ENCODE measurements at places on chromosomes 5 and 9.
A peak's percentile ranks its signal among the peaks of the same experiment; 100 is the strongest.

DNA sequence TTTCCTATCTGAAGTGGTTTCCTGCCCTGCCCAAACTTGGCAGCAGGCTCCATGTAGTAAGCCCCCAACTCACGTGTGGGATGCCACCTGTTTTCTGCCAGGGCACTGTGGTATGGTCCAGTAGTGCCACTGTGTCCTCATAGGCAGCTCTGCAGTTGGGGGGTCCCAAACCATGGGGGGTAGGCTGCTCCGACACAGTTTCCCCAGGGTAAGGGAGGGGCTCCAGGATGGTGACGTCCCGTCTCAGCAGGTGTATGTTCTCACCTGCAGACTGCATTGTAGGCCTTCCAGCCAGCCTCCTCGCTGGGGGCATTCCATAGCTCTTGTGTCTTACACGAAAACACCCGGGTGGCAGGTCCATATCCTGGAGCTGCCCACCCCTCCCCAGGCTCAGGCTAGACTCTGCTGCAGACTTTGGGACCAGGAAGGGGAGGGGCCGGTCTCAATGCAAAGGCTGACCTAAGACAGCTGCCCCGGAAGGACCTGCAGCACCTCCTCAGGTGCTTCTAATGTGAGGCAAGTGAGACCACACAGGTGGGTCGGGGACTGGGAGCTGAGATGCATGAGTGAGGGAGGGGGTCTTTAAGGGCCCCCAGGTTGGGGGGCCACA is 330.5 kb upstream of the IRX4 start:
- DNase-seq, result no peak

DNA sequence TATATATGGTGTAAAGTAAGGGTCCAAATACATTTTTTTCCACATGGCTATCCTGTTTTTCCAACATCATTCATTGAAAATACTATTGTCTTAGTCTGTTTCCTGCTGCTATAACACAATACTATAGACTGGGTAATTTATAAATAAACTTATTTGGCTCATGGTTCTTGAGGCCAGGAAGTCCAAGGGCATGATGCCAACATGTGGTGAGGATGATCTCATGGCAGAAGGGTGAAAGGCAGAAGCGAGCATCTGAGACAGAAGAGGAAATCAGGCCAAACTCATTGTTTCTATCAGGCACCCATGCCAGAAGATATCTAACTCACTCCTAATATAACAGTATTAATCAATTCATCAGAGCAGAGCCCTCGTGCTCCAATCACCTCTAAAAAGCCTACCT is 42.6 kb downstream of the ANKRD55 start:
- peak; percentile 7 for DNase-seq

DNA sequence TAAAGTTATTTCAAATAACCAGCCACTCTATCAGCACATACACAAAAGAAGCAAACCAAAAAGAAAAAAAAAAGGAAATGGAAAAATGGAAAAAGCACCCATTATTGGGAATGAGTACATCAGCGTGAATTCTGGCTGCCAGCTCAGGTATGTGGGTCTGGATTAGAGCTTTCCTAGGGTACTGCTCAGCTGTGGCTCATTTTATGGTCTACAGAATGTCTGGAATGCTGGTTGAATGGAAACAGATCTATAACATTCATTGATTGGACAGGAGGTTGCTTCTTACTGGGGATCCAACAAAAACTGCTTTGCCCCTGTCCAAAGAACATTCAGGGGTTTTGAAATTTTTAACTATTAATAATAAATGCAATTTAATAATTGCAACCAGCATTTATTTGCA is 3.9 kb upstream of the CAST start:
- no peak for DNase-seq

GRCh38 chr9:89508951-89509615 is 11.2 kb upstream of the SEMA4D start:
- DNase-seq, result no peak

DNA sequence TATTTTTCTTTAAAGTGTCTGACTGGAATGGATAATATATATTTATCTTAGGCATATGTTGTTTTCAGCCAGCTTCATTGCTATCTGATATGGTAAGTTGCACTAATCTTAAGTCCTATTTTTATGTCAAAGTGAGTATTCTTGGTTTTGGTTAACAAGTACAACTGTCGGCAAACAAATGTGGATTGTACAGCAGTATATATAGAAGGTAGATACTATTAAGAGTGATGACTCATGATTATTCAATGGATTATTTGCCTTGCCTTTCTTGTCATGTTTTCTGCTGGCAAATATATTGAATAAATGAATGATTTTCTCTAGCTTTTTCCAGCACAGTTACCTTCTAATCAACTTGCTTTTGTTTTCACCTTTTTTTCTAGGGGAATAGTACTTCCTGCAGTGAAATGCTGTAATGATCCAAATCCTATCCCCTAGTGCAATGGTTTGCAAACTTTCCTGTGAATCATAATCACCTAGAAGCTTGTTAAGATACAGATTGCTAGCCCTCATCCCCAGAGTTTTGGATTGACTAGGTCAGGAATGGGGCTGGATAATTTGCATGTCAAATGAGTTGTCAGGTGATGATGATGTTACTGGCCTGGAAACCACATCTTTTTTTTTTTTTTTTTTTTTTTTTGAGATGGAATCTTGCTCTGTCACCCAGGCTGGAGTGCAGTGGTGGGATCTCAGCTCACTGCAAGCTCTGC is 60.8 kb upstream of the ARRDC3 start:
- no peak for DNase-seq

DNA sequence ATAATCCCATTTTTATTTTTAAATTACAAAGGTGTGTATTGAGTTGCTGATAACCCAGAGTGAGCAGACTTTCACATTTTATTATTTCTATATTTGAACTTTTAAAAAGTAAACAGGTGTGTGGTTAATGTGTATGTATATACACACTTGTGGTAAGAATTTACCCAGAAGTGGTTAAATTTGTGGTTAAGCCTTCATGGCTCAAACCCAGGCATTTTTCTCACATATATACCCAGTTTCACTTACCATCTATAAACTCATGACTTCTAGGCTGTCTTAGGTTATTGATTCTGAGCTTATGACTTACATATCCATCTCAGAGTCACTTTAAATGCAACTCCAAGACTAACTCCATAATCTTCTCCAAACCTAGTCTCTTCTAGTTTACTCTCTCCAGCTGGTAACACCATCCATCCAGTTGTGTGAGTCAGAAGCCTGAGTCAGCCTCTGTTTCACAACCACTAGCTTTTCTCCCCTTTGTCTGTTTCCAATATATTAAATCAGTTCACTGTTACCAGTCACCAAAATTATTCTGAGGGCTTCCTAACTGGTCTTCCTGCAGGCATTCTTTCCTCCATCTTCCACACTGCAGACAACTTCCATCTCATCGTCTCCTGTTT is 20.2 kb downstream of the ZBED3 start:
- DNase-seq, result no peak

DNA sequence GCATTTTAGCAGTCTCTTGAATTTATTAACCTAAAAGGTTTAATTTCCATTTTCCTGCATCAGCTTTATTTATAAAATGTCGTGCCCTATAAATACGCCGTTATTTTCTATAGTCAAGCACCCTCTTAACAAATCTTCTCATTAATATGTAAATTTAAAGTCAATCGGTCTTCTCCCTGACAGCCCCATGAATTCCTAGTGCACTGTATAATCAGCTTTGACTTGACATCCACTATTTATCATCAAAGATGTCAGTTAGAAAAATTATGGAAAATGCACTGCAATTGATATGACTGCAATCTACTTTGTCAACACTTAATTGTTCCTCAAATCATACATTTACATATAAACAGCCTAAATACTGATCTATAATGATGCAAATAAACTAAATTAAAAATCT is 83.4 kb downstream of the AP3B1 start:
- DNase-seq, result no peak

DNA sequence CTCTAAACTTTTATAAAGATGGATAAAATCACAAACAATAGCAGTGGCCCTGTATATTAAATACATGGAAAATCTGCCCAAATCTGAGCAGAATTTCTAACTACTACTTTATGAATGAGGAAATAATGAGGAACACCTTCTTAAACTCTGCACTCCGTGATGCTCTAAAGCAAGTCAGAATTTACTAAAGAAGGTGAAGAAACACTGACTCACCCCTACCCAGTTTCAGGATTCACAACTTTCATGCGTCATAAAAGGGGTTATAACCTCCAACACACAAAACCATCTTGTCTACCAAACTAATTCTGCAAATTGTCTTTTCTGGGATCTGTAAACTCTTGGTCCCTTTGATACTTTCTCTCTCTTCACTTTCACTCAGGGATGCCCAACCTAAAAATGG is 561.1 kb upstream of the ACO1 start:
- no peak for DNase-seq

DNA sequence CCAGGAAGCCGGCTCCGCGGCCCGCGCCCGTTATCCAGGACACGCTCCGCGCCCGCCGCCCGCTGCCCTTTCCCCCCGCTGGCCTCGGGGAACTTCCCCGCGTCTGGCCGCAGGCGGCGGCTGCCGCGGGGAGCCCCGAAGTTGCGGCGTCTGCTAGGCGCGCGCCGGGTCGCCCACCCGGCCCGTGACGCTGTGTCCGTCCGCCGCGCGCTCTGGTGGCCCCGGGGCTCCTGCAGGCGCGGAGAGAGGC is 621 bp upstream of the GCNT4 start:
- DNase-seq, result no peak

Data from stimulated activated CD8-positive, alpha-beta memory T cell treated with anti-CD3 and anti-CD28 coated beads, Interleukin-2, amount 100 ng/mL, for 1 hour (primary cell).